ENCODE measurements at places on chromosomes 3 and 15. TPM values are rescaled to one million over a fixed set of nuclear protein-coding genes. Genes with fewer than 3 reads are reported as not detected.

- peak; percentile 37 for DNase-seq
- peaks cover 4% of the 10 kb centered on the region for H3K36me3 ChIP-seq
- H3K4me3 ChIP-seq: no peak overlapping the region
- no peaks in the 10 kb centered on the region for H3K27me3 ChIP-seq
- no peak overlapping the region for H3K27ac ChIP-seq
- peaks cover 7% of the 10 kb centered on the region for H3K4me1 ChIP-seq
Observed at GRCh38 chr3:52339612-52340011, 23.5 kb downstream of the DNAH1 start.

DNA sequence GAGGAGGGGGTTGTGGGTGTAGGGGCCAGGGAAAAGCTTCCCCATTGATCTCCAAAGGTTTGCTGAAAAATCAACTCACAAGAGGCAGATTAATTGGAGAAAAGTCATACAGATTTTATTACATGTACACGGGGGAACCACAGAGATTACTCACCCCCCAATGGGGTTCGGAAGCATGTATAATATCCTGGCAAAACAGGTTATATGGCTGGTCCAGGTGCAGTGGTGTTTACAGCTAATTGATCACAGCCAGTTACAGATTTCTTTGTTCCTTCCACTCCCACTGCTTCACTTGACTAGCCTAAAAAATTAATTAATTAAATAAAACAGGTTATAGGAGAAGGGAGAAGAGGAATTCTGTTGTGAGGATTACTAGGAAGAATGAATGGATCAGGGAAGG is 22.4 kb downstream of the PRKCI start:
- H3K4me1 ChIP-seq: peaks cover 7% of the 10 kb centered on the region
- no peak for DNase-seq
- no peaks in the 10 kb centered on the region for H3K27me3 ChIP-seq
- no peak overlapping the region for H3K27ac ChIP-seq

The P2RY14 gene
- total RNA-seq: 0.18 TPM

GRCh38 chr3:146503461-146504202 is 34.3 kb upstream of the PLSCR2 start:
- no peak overlapping the region for H3K4me3 ChIP-seq
- H3K27me3 ChIP-seq: no peaks in the 10 kb centered on the region

- H3K27me3 ChIP-seq: peaks cover 7% of the 10 kb centered on the region
- H3K4me1 ChIP-seq: no peaks in the 10 kb centered on the region
- H3K27ac ChIP-seq: no peak overlapping the region
- H3K4me3 ChIP-seq: no peak overlapping the region
- H3K36me3 ChIP-seq: no peaks in the 10 kb centered on the region
Observed at GRCh38 chr3:190385731-190386688, 2.0 kb upstream of the CLDN16 start.

DNA sequence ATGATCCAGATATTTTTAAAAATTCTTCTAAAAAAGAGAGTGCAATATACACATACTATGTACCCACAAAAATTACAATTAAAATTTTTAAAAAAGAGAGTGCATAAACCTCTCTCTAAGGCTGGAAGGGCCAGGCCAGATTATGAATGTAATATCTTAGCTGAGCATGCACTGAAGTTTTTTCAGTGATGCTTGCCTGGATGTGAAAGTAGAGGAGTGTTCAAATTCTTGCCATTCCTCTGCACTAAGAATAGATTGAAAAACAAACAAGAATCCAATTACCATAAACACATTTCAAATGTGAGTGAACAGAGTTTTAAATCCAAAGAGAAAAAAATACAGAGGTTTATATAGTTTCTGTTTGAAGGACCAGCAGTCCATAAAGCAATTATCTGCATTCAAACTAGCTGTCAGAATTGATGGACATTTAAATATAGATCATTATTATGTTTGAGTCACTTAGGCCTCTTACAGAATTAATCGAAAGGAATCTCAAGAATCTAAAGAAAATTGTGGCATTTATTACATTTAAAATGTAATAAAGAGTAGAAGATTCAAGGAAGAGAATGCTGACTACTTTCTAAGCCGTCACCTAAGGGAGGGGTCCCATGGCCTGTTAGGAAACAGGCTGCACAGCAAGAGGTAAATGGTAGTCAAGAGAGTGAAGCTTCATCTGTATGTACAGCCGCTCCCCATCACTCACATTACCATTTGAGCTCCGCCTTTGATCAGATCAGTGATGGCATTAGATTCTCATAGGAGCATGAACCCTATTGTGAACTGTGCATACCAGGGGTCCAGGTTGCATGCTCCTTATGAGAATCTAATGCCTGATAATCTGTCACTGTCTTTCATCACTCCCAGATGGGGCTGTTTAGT is 159.3 kb upstream of the MDFIC2 start:
- H3K27ac ChIP-seq: no peak overlapping the region
- DNase-seq: no peak
- H3K27me3 ChIP-seq: peaks cover 4% of the 10 kb centered on the region
- H3K4me3 ChIP-seq: no peak overlapping the region
- no peaks in the 10 kb centered on the region for H3K36me3 ChIP-seq
- H3K4me1 ChIP-seq: no peaks in the 10 kb centered on the region

DNA sequence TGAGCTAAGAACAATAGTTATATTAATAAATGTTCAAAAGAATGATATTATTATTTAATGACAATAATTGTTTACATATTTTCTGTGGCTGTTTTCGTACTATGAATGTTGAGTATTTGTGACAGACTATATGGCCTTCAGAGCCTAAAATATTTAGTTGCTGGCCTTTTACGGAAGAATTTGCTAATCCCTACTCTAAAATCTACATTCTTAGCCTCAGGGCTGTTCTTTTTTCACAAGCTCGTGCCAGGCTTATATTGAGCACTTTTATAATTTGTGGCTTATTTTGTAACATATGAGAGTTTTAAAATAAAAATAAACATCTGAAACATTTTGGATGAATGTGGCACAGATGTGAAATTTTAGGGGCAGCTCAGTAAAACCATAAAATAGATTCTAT is 79.9 kb downstream of the KCNH8 start:
- no peak overlapping the region for H3K27ac ChIP-seq
- no peaks in the 10 kb centered on the region for H3K4me1 ChIP-seq
- H3K27me3 ChIP-seq: peaks cover 2% of the 10 kb centered on the region
- H3K36me3 ChIP-seq: no peaks in the 10 kb centered on the region

DNA sequence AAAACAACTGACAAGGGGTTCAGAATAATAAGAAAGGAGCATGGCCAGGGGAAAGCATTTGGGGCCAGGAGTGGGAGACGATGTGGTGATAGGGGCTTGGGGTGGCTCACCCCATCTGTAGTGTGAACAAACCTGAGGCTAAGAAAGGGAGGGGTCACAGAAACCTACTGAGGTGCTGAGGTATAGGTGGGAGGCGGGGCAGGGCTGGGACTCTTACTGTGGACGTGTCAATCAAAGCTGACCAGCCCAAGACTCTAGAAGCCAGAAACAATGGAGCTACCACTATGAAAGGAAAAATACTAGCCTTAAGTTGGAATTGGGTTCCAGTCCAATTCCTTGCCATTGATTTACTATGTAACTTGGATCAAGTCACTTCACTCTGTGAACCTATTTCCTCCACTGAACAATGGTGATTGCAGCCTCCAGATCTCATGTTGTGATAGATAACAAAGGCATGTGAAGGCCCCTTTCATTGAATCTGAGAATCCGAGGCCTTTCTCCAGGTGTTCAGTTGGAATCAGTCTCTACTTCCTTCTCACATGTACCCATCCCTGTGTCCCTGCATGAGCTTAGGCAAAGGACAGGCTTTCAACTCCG is 260.9 kb upstream of the HES1 start:
- DNase-seq: no peak
- H3K4me3 ChIP-seq: no peak overlapping the region
- no peak overlapping the region for H3K27ac ChIP-seq
- peaks cover 37% of the 10 kb centered on the region for H3K27me3 ChIP-seq

The GOLGA6L10 gene
- total RNA-seq: 0.71 TPM

- no peaks in the 10 kb centered on the region for H3K27me3 ChIP-seq
- H3K27ac ChIP-seq: no peak overlapping the region
- no peaks in the 10 kb centered on the region for H3K36me3 ChIP-seq
- no peak for DNase-seq
- no peaks in the 10 kb centered on the region for H3K4me1 ChIP-seq
Observed at GRCh38 chr3:155441026-155441425, 147.5 kb upstream of the STRIT1 start.

- H3K4me1 ChIP-seq: no peaks in the 10 kb centered on the region
- no peak overlapping the region for H3K4me3 ChIP-seq
- H3K27me3 ChIP-seq: no peaks in the 10 kb centered on the region
- peaks cover 64% of the 10 kb centered on the region for H3K36me3 ChIP-seq
Observed at GRCh38 chr15:41080144-41080543, 35.9 kb downstream of the INO80 start.

- H3K27me3 ChIP-seq: no peaks in the 10 kb centered on the region
- H3K4me3 ChIP-seq: no peak overlapping the region
- DNase-seq: no peak
- no peaks in the 10 kb centered on the region for H3K4me1 ChIP-seq
Observed at GRCh38 chr3:141431411-141432378, 55.1 kb upstream of the RASA2 start.

- H3K4me3 ChIP-seq: no peak overlapping the region
- H3K27ac ChIP-seq: no peak overlapping the region
- no peak for DNase-seq
- H3K36me3 ChIP-seq: no peaks in the 10 kb centered on the region
- no peaks in the 10 kb centered on the region for H3K27me3 ChIP-seq
Observed at GRCh38 chr3:173214576-173214975, 73.5 kb upstream of the SPATA16 start.

Measured in activated T-helper 2 cell treated with anti-CD3 and anti-CD28 coated beads, Interferon-gamma antibody, Interleukin-2, Interleukin-4, amounts not matched to agents 10 μg/mL and 5 μg/mL and 100 μg/mL, durations not matched to agents 14 hours and 24 hours and 36 hours (primary cell).